ENCODE measurements at places on chromosomes 5 and 9. TPM values are rescaled to one million over a fixed set of nuclear protein-coding genes. Genes with fewer than 3 reads are reported as not detected.

- DNase-seq: no peak
Measured at GRCh38 chr5:122774519-122774860, 390 bp upstream of the SNX2 start.

DNA sequence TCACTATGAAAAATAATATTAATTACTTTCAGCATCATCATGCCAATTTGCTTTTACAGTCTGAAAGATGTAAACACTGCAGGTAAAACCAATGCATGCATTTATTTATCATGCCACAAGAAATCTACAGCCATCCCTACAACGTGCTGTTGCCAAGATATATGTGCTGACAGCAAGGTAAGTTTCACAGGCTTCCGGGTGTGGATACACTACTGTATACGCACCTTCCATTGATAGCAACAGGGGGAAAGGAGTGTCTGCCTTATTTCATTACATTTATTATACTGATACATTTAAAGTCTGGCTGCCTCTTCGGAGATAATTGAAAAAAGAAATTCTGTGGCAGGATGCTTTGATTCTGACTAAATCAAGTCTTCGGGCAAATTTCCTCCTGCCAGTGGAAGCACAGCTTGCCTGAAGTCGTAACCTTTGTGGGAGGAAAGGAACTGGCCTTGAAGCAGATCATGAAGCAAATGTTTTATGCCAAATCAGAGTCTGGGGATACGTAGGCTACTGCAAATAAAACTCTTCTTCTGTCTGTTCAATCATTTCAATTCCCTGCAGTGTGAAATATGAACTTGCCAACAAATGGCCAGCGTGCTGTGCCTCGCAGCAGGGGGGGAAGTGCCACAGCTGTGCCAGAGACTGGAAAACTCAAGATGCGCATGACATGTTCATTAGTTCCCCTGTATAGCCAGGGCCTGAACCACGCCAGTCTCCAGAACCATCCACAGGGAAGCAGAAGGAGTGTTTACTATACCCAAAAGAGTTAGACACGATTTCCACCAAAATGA lies 268.1 kb downstream of the EFNA5 start:
- no peak for DNase-seq

GRCh38 chr5:16902846-16903245 lies 33.2 kb downstream of the MYO10 start:
- no peak for DNase-seq

DNA sequence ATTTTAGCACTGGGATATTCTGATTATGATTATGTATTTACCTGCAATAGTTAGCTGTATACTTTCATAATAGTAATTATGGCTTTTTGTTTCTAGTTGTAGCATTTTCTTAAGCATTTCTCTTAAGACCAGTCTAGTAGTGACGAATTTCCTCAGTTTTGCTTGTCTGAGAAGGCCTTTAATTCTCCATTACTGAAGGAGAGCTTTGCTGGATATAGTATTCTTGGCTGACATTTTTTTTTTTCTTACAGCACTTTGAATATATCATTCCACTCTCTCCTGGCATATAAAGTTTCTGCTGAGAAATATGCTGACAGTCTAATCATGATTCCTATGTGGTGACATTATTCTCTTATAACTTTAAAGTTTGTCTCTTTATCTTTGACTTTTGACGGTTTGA lies 181.1 kb upstream of the DMRTA1 start:
- no peak for DNase-seq

DNA sequence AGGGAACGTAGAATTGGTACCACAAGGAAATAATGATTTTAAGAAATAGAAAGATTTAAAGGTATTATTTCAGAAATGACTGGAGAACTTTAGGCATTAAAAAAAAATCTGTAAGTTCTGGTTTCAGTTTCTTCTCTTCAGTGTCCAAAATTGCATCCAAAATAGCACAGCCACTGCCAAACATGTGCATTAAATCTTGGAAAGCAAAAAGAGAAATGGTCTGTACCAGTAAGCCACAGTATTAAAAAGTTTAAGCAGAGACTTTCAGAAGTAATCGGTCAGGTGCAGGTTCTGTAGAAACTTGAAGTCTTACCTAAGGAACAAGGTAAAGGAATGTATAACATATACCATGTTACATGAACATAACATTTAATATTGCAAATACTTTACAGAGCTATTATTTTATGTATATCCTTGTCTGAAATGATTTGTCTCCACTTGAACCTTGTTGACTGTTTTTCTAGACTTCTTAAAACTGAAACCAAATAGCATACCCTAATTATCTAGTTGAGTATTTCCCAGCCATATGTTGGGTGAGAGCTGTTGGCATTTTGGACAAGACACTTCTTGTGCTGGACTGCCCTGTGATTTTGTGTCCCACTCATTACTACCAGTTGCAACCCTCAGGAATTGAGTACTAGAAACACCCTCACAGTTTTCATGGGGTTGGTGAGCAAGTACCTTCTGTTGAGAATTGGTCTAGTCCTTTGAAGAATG lies 32.1 kb downstream of the NIPBL start:
- DNase-seq: no peak

GRCh38 chr5:79133657-79134451 lies 22.2 kb downstream of the BHMT start:
- DNase-seq: peak; percentile 84

- DNase-seq: peak; percentile 91
Measured at GRCh38 chr9:130962418-130963316, 23.6 kb upstream of the FIBCD1 start.

DNA sequence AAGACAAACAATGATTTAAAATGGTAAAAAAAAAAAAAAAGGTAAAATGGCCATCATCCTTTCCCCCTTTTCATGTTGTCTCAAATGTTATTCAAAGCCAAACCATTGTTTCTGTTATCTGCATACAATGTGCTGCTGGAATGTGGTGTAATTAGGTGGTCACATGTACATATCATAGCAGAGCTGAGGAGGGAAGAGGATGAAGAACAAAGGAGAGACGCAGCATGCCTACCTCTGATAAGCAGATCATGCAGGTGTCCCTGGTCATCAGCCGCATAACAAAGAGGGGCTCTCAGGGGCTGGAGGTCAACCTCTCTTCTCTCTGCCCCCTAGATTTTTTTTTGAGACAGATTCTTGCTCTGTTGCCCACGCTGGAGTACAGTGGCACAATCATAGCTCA lies 141.0 kb downstream of the CARTPT start:
- no peak for DNase-seq

- DNase-seq: no peak
Measured at GRCh38 chr5:125424402-125425141, 678.1 kb upstream of the ZNF608 start.

DNA sequence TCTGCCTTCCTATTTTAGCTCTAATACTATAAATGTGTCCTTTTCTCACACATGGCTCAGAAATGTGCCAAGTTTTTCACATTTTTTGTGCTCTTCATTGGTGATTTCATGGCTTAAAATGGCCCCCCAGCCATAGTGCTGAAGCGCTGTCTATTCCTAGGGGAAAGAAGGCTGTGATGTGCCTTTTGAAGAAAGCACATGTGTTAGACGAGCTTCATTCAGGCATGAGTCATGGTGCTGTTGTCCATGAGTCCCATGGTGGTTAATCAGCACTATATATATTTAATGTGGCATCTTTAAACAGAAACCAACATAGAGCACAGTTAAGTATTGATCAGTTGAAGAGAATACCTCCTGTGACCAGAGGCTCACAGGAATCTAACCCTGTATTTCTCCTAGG lies 55.8 kb downstream of the PDE8B start:
- DNase-seq: no peak

GRCh38 chr9:63859475-63860215 lies 1425.4 kb downstream of the FOXD4L5 start:
- peak; percentile 80 for DNase-seq

GRCh38 chr5:163888366-163888765 lies 382.9 kb downstream of the MAT2B start:
- DNase-seq: no peak

DNA sequence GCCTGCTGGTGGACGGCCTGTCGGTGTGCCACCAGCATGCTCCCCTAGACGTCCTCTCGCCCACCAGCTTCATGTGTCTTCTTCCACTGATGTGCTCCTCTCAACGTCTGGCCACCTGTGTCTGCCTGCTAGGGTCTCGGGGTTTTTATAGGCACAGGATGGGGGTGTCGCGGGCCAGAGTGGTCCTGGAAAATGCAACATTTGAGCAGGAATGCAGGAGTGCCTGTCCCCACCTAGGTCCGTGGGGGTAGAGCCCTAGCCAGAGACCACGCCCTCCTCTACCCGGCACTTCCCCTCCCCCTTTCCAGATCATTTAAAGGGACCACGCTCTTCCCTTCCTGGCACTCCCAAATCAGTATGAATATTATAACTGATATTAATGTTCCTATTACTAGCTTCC lies 48.0 kb upstream of the OSMR start:
- no peak for DNase-seq

DNA sequence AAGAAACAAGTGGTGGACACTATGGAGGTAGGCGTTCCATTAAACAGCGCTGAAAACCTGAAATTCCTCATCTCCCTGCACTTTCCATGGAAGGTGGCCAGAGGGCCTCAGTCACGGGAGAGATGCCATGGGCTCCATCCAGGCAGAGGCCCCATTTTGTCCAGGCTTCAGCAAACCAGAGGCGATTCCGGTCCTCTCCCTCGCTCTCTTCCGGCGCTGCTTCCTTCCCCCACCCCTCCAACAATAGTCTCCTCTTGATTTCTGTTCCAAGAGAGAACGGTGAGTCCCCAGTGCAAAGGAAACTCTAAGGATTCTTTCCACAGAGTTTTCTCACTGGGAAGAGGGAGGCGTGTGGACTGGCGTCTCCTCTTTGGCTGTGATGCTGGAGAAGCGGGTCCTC lies 7.5 kb downstream of the ZNF366 start:
- no peak for DNase-seq

GRCh38 chr5:87004101-87004500 lies 263.6 kb upstream of the RASA1 start:
- no peak for DNase-seq

- DNase-seq: no peak
Measured at GRCh38 chr9:35044071-35044470, 28.4 kb downstream of the VCP start.

GRCh38 chr9:133354766-133355165 lies 1.5 kb downstream of the SURF1 start:
- no peak for DNase-seq

- DNase-seq: no peak
Measured at GRCh38 chr9:129164246-129164930, 13.7 kb downstream of the IER5L start.

GRCh38 chr5:98524773-98525172 lies 248.7 kb upstream of the RGMB start:
- DNase-seq: no peak

DNA sequence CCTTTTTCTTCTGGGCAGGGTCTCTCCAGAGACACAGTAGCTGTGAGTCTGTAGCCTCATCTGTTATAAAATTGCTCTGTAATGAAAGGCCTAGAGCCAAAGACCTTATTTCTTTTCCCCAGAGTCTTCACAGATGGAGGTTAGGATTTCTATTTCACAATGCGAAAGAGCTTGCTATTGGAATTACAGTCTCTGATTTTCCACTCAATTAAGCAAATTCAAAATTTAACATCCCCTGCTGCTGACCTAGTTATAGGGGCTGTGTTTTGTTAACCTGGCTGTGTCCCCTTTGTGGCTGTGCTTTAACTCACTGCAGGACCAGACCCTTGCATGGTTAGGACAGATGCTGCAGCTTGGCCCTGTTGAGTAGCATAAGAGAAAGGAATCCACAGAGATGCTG lies 190.3 kb upstream of the NMUR2 start:
- no peak for DNase-seq

DNA sequence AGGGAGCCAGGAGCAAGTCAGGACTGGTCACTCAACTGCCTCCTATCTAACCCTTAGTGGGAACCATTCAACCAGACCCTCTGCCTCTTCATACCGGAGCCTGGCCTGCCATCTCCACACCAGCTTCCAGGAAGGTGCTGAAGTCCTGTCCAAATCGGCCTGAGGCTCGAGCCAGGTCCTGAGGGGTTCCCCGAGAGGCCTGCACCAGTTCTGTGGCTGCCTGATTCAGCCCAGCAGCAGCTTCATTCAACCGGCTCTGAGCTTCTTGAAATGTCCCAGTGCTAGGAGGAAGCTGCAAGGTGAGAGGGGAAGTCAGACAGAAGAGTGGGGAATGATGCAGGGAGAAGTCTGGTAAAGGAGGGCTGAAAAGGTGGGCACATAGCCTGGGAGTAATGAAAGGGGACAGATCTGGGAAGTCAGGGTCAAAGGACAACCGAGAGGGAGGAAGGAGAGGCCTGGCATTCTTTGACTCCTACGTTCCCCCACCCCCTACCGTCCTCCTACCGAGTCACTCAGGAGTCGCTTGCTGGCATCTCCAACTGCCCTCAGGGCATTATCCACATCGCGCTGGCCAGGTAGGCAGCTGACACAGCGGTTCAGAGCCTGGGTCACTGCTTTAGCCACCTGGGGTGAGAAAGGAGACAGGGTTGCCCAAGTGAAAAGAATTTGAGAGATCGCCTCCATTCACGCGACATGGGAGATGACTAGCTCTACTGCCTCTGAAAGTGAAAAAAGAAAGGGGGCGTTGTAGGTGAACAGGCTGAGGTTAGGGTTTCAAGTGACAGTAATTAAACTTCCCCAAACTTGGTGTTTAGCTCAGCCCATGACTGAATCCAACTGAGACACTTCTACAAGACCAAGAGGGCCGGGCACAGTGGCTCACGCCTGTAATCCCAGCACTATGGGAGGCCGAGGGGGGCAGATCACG lies 20.2 kb downstream of the TLN1 start:
- no peak for DNase-seq

- no peak for DNase-seq
Measured at GRCh38 chr9:27924502-27924901, 351.2 kb upstream of the C9orf72 start.

Gene PCDHA2
- 0.72 TPM for total RNA-seq

Gene PCDHB13
- 2.0 TPM for total RNA-seq

Gene GFRA3
- not detected for total RNA-seq

Gene CEP120
- total RNA-seq: 12.5 TPM

Gene CDH10
- 2.5 TPM for total RNA-seq

Gene GABRA6
- total RNA-seq: 0.14 TPM

Gene C9
- not detected for total RNA-seq

Gene FAM221B
- not detected for total RNA-seq

Gene CD180
- not detected for total RNA-seq

Gene EFCAB9
- not detected for total RNA-seq

Gene SEMA6A
- 5.0 TPM for total RNA-seq

Gene ITGA2
- total RNA-seq: 23.4 TPM

Gene SLCO4C1
- not detected for total RNA-seq

Gene CFAP90
- not detected for total RNA-seq

Gene PCDHGA7
- 0.29 TPM for total RNA-seq
